Tongue (tissue), 3 donors: ENCODE measurements at places on chromosomes 6 and 20. TPM values are rescaled to one million over a fixed set of nuclear protein-coding genes. Genes with fewer than 3 reads are reported as not detected.

PPP1R18 gene
- total RNA-seq, result 19.7 TPM

GINS1 gene
- 3.8 TPM for total RNA-seq

SLC32A1 gene
- not detected for total RNA-seq

CBFA2T2 gene
- 16.5 TPM for total RNA-seq

- DNase-seq, result no peak
Measured at GRCh38 chr6:28841290-28841689, 82.5 kb downstream of the TRIM27 start.

- no peak for DNase-seq
Measured at GRCh38 chr6:105907991-105908390, 178.1 kb upstream of the PRDM1 start.

DNA sequence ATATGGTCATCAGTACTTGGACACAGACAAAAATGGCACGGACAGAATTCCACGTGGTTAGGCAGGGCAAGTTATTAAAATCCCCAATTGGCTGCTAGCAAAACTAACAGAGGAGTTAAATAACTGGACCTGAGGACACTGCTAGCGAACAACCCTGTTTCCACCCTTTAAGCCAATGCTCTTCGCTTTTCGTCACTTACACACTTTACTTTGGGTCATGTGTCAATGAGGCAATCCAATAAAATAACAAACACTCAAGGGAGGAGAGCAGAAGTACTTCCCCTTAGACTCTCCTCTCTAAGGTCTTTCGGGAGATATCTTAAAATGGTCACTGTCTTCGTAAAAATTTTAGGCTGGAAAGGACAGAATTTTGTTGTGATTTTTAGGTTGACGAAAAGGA lies 68.6 kb downstream of the LCA5 start:
- no peak for DNase-seq

PPDPF gene
- 35.2 TPM for total RNA-seq

- no peak for DNase-seq
Measured at GRCh38 chr20:45235995-45236394, 14.8 kb downstream of the SEMG2 start.

DNA sequence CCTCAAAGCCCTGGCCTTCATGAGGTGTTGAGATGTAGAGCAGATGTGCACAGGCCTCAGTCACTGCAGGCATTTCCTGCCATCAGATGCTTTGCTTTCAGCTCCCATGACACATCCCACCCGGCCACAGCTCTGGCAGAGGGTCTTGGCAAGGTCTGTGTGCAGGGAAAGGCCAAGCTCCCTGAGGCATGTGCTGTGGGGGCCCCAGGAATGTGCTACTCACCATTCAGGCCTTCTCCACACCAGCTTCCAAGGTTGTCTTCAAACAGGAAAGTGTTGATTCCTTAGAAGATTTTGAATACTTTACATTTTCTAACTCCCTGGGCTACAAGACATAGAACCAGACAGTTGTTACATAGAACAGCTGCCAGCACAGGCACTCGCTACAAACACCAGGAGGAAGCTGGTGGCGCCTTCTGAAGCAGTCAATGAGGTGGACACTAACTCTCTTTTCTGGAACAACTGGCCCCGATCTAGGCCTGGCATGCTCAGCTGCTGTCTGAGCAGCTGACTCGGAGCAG lies 27.8 kb downstream of the CASS4 start:
- peak; percentile 94 for DNase-seq

DNA sequence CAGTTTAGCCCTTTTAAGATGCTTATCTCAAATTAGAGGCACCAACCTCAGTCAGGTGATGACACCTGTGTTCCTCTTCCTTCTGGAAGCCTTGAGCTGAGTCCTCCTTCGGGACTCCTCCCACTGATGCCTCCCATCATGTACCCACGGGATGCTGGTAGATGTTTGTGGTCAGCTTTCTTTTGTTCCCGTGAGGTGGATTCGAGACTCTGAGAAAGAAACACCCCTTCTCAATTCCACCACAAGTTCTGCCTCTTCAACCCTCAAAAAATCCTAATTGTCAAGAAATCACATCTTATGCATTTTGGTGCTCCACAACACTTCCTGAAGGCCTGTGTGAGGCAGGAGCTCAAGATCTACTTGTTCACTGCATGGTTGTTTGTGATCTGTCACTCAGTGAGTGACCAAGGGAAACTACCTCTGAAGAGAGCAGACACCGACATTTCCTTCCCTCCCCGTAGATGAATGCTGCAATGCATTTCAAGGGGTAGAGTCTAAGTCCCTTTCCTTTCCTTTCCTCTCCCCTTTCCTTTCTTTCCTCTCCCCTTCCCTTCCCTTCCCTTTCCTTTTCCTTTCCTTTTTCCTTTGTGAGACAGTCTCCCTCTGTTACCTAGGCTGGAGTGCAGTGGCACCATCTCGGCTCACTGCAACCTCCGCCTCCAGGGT lies 50.5 kb downstream of the PCNA start:
- no peak for DNase-seq

KCNK5 gene
- total RNA-seq, result 6.1 TPM

DNA sequence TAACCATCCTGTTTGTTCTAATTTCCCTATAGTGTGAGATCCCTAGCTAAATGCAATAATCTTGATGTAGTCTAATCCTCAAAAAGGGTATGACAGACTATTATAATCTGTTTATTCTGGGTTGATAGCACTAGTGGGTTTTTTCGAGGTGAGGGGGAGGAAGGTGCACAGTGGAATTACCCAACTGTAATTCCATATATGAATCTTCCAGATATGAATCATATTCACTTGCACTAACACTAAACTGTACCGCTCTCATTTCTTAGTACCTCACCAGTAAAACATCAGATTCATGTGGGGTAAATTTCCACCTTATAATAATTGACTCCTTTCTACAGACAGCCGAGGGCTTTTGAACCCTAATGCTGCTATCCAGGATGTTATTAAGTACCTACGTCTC lies 16.5 kb downstream of the NCOA7 start:
- no peak for DNase-seq

- DNase-seq, result no peak
Measured at GRCh38 chr6:6521961-6522482, 66.5 kb upstream of the LY86 start.

GRCh38 chr6:4635666-4636065 lies 140.5 kb upstream of the CDYL start:
- no peak for DNase-seq

SPTLC3 gene
- total RNA-seq, result 15.8 TPM

- peak; percentile 81 for DNase-seq
Measured at GRCh38 chr6:170290296-170291128, at the start of gene DLL1. Gene DLL1, minus strand, starts transcription at chr6:170291078. Its CDS starts 939 bp downstream, at chr6:170290139.
